T-helper 2 cell treated with Interferon-gamma antibody and Interleukin-4, amounts not matched to agents 100 ng/mL and 5 ng/mL, for 36 hours (primary cell): ENCODE measurements at places on chromosomes 2 and 18. TPM values are rescaled to one million over a fixed set of nuclear protein-coding genes. Genes with fewer than 3 reads are reported as not detected.

Gene ROCK2
- total RNA-seq, result 21.5 and 22.1 TPM in 2 replicates

Gene CTAGE1
- not detected in 2 replicates for total RNA-seq

Gene APCDD1
- not detected in 2 replicates for total RNA-seq

Gene LBH
- 68.9 and 71.7 TPM in 2 replicates for total RNA-seq

Gene LRRC30
- total RNA-seq, result not detected in 2 replicates

Gene ADD2
- 3.4 and 4.0 TPM in 2 replicates for total RNA-seq

Gene PROKR1
- total RNA-seq, result not detected in 2 replicates
